Endothelial cell (in vitro differentiated cells): ENCODE measurements at places on chromosomes 2 and 18.

DNA sequence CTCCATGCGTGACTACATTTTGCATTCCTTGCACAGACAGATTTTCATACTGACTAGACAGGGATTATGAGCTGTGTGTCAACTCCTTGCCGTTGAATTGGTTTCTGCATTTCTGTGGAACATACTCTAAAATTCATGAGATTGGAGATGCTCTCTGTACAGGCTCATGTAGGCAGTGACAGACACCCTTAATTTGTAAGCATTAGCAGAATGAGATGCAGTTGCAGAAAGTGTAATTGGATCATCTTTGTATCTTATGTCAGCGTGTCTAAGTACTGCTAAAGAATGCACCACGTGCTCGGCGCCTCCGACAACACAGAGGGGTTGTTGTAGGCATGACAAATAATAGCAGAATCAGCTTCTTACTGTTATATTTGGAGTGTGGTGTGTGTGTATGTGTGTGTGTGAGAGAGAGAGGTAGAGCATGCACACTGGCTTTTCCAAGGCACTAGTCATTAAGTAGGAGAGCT lies 212.4 kb downstream of the CMPK2 start:
- DNase-seq, result no peak

DNA sequence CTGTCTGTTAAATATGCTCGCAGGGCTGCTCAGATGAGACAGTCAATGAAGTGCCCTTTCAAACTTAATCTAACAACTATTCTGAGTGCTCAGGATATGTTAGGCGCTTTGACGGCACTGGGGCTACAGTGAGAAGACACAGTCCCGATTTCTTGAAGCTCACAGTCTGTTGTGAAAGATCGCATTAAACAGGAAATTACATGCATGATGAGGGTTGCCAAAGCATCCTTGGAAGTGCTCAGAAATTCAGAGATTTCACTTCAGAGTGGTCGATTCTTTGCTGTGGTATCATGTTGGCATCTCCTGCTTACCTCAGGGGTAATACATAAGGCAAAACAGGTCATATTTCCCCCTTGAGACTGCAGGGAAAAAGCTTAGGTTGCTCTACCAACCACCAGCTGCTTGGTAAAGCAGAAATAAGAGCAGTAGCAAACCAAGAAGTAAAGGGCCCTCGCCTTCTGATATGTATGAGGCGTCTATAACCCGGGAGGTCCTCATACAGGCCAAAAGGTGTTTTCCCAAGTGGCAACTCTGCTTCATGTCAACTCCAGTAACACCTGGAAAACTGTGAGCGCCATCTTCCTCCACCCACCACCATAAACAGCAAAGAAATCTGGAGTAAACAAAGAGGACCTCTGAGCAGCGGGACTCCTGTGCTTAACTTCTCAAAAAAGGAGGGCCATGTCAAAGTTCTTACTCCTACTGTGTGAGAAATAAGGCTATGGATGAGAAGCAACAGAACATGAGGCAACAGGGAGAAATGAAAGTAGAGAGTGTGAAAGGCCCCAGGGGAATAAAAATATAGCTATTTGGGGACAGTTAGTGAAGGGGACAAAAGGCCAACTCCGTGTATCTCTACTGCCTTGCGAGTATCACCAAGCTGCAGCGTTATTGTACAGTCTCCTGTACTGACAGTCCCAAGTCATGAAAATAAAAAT lies 79.3 kb downstream of the CLHC1 start:
- DNase-seq, result no peak

GRCh38 chr18:29163596-29163995 lies 986.7 kb upstream of the CDH2 start:
- no peak for DNase-seq

GRCh38 chr2:118738524-118739308 lies 108.7 kb downstream of the EN1 start:
- DNase-seq, result no peak

DNA sequence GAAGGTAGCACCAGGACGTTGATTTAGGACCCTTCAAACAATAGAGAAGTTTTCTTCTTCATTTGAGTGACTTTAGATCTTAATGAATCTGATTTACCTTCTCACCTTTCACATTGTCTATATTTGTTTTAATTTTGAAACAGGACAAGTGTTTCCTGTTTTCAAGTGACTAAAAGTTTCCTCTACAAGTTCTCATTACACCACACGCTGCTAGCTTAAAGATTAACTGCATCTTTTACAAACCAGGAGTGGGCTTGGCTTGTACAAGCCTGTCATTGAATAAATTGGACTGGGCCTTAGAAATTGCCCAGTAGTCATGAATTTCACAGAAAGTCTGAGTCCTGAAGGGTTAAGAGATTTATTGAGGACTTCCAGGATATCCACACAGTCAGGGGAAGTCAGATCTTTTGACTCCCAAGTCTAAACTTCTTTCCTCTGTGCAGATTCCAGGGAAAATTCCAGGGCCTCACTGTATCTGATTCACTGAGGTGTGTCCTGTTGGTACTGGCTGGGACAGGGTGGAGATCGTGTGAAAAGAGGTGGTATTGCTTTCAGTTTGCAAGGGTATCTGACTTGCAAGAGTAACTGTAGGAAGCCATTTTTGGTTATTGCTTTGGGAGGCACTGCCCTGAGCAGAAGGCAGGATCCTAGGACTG lies 3.4 kb downstream of the SGPP2 start:
- no peak for DNase-seq

- no peak for DNase-seq
Observed at GRCh38 chr2:193808877-193809276, 1614.1 kb upstream of the TMEFF2 start.

DNA sequence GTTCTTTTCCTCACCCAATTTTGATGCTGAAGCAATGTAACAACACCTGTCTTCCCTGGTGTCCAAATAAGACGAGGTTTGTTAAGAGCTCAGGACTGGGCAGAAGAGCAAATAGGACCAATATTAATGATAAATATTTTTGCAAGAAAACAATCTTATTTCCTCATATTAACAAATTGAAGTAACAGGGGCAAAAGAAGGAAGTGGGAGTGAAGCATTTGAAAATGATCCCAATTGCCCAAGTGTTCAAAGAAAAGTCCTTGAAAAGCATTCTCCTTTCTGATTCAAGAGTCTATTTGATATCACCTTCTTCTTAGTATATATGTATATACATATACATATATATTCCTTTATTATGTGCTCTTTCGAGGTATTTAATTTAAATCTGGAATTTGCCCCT lies 418.8 kb downstream of the ARHGAP15 start:
- no peak for DNase-seq

GRCh38 chr2:237455764-237456163 lies 31.3 kb upstream of the MLPH start:
- no peak for DNase-seq

- DNase-seq, result no peak
Observed at GRCh38 chr2:168667156-168667555, 135.3 kb upstream of the NOSTRIN start.

DNA sequence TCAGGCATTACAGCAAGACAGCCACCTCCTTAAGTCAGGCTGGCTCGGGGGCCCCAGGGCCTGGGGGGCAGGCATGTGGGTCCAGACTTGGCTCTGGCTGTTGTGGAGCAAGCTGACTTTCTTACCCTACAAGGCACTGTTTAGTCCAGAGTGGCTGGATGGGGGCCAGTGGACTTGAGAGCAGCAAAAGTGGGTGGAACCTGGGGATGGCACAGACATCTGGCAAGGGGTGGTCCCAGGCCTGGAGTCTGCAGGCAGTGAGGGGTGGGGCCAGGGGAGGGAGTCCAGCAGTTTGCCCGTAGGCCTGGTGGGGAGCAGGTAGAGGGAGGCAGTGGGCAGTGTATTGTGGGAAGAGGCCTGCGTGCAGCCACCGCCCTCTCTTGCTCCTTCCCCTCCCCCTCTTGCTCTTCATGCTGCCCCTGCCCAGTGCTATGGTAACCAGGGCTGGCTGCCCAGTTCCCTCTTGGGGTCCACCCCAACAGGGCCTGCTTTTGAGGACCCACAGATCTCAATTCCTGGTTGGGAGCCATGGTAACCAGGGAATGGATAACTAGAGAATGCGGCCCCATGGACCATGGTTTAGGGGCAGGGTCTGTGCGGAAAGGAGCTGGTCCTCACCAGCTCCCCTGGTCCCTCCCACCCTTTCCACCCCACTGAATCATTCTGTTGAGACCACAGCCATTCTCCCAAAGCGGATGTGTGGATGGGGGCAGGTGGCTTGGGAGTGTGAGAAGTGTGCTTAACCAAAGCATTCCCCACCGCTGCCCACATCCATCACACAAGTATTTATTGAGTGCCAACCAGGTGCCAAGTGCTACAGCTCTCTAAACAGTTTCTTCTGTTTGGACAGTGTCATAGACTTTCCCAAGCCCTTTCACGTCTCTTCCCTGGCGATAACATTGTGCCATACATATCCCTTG lies 19.3 kb downstream of the SPEG start:
- no peak for DNase-seq

DNA sequence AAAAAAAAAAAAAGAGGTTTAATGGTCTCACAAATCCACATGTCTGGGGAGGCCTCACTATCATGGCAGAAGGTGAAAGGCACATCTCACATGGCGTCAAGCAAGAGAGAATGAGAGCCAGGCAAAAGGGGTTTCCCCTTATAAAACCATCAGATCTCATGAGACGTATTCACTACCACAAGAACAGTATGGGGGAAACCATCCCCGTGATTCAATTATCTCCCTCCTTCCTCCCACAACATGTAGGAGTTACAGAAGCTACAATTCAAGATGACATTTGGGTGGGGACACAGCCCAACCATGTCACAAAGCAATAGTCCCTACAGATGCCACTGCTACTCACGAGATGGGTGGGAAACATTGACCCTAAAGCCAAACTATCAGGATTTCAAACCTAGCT lies 392.7 kb upstream of the ID2 start:
- DNase-seq, result no peak

DNA sequence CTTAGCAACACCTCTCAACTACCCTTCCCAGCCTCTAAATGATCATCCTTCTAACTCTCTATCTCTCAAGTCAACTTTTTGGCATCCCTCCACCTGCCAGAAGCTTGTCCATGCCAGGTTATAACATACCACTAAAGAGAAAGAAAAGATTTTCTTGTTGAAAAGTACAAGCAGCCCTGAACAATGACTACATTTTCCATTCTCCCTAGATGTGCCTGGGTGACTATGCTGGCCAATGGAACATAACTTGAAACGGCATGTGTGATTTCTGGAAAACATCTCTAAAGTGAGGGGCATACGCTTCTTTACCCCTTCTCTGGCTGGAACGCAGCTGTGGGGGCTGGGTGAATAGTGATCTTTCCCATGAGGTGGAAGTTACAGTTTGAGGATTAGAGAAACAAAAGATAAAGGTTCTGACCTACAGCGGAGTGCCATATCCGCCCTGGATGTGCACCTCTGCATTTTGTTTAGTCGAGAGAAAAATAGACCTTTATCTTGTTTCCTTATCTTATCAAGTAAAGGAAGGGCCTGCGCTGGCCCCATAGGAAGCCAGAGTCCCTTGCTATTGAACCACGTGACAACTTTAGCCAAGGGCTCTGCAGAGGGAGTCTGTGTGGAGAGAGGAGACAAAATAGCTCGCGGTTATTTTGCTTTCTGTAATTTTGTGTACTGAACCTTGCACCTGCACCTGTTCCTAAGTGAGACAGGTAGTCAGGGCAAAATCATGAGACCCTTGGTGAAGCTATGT lies 436.8 kb downstream of the TGIF1 start:
- no peak for DNase-seq

DNA sequence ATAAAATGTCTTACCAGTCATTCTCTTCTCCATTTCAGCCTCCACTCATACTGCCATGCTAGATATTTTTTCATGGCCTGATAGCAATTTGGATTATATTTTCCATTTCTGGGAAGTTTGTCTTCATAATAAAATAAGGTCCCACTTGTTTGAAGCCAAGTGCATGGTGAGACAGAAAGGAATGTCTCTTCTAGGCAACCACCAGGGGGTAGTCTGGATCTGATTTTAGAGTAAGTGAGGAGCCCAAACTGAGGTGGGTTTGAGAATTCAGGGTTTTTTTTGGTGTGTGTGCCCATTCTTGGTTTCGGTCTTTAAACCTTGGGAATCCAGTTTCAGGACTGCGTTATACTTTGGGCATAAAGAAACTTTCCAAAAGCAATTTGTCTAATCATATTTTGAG lies 315.5 kb downstream of the RPRM start:
- peak; percentile 64 for DNase-seq

DNA sequence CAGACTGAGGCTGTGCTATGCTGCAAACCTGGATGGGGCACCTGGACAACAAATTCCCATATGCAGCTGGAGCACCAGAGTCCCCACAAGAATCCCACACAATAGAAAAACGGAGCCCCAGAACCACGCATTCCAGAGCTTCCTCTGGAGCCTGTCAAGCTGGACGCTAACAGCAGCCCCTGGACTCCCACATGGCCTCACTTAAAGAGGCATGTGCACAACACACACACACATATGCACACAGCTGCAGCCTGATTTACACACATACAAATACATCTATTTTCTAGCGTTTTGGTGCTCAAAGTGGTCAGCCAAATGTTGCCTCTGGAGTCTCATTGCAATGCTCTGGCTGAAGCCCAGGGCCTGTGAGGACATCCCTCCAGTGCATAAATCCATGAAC lies 632.7 kb upstream of the ID2 start:
- no peak for DNase-seq

- DNase-seq, result no peak
Observed at GRCh38 chr2:23609254-23609653, 224.3 kb downstream of the KLHL29 start.

- DNase-seq, result no peak
Observed at GRCh38 chr2:42769583-42770287, 5.8 kb upstream of the OXER1 start.

GRCh38 chr2:215188078-215188477 lies 49.7 kb upstream of the ABCA12 start:
- no peak for DNase-seq

- DNase-seq, result no peak
Observed at GRCh38 chr2:155842103-155842502, 490.4 kb downstream of the NR4A2 start.

DNA sequence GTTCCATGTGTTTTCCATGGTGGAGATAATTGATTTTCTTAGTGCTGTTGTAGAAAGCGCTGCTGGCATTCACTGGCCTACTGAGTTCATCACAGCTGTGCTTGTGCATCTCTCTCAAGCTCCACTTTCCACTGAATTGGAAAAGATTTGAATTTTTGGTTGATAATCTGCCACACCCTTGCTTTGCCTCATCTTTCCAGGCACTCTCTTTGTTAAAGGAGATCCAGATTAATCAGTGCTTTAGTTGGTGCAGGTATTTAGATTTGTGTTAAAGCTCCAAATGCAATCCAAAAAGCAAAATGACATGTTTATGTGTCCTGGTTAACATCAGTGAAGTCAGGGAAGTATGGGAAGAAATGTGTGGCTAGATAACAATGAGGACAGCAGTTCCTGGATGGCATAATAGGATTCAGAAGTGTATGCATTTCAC lies 2.7 kb upstream of the COL3A1 start:
- no peak for DNase-seq

GRCh38 chr2:172372436-172372835 lies 55.0 kb upstream of the ITGA6 start:
- no peak for DNase-seq

GRCh38 chr18:68705119-68705518 lies 9.8 kb downstream of the TMX3 start:
- DNase-seq, result no peak

GRCh38 chr18:38322206-38322605 lies 756.6 kb upstream of the CELF4 start:
- no peak for DNase-seq

GRCh38 chr18:31646332-31647126 lies 37.9 kb downstream of the B4GALT6 start:
- DNase-seq, result no peak

GRCh38 chr18:10458691-10459090 lies 4.3 kb downstream of the APCDD1 start:
- DNase-seq, result no peak
